ENCODE measurements at places on chromosomes 4 and X. TPM values are rescaled to one million over a fixed set of nuclear protein-coding genes. Genes with fewer than 3 reads are reported as not detected.

The PPEF2 gene
- not detected for total RNA-seq

The NAP1L2 gene
- total RNA-seq, result not detected

The DTHD1 gene
- 0.42 TPM for total RNA-seq

The KLHL5 gene
- total RNA-seq, result 23.9 TPM

The GATA1 gene
- total RNA-seq, result 39.9 TPM

The C4orf51 gene
- total RNA-seq, result not detected

The ASB11 gene
- total RNA-seq, result not detected

The PPP1R2C gene
- total RNA-seq, result not detected

DNA sequence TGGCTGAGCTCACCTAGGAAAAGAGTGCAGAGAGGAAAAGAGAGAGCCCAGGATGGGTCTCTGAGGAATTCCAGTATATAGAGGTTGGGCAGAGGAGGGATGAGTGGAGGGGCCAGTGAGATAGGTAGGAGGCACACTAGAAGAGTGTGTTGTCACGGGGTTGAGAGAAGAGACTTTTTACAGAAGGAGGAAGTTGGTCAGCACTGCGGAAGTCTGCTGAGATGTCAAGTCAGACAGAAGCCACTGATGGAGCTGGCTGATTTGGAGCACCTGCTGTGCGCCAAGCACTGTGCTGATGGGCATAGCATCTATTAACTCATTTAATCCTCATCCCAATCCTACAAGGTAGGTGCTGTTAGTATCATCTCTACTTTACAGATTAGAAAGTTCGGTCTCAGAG, 60.4 kb downstream of the EFNB1 start:
- DNase-seq, result no peak

DNA sequence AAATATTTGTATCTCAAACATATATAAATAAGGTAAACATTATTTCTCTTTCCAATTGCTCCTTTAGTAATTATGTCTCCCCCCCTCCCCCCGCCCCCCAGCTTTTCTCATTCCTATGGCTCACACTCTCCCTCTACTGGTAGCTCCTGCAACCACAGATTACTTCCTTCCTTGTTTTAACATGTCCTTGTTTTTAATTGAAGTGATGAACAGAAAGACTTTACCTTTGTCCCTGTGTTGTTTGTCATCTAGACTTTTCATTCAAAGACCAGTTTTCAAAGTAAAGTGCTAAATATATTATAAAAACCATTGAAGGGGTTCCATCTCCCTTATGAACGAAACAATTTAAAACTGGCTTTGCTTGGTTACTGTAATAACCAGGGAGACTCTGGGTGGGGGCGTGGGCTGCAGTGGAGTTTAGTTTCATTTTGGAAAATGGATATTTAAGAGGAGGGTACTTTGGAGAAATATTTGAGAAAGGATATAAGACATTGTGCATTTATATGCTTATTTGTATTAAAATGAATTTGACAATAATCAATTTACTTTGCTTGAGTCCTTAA, 352.9 kb downstream of the RAPGEF2 start:
- no peak for DNase-seq

- DNase-seq, result no peak
These were observed 160.5 kb upstream of the GABRA2 start for GRCh38 chr4:46550471-46550870.

GRCh38 chr4:101806914-101807313, 16.4 kb downstream of the BANK1 start:
- no peak for DNase-seq

DNA sequence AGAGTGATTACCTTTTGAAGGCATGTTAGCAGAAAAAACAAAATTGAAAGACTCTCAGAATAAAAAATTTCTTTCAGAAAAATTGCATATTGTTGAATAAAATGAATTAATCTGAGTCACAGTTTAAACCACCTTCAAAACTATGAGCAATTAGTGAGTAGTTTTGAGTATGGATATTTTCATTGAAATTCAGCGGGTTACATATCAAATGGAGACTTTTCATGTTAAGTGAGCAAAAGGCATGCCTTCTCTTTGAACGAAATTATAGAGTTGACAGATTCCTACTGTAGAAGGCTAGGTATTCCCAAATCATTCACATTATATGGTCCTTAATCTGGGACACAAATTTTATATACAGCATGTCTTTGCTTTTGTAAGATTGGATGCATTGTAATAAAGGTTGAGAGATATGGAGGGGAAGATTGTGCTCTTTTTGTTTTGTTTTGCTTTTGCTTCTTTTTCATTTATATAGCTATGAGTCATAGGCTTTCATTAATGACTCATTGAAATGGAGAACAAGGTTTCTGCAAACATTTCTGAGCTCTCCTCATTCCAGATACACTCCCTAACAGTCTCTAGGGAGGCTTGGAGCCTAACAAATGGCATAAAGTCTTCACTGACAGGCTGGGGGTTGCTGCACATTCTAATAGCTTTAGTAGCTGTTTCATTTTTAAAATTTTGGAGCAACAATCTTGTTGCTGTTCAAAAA, 21.6 kb downstream of the PCDH18 start:
- no peak for DNase-seq

GRCh38 chr4:2789793-2790582, 2.9 kb upstream of the SH3BP2 start:
- no peak for DNase-seq

- DNase-seq, result no peak
These were observed 1179.7 kb upstream of the ADGRL3 start for GRCh38 chr4:60020389-60020788.

DNA sequence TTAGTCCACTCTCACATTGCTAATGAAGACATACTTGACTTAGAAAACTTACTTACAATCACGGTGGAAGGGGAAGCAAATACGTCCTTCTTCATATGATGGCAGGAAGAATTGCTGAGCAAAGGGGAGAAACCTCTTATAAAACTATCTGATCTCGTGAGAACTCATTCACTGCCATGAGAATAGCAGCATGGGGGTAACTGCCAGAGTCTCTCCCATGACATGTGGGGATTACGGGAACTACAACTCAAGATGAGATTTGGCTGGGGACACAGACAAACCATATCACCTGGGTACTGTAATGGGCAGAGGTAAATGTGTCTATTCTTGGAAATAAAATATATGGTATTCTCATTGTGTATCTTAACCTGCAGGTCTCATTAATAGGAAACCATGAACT, 711.6 kb upstream of the GRID2 start:
- DNase-seq, result no peak

- no peak for DNase-seq
These were observed 30.2 kb downstream of the RBBP7 start for GRCh38 chrX:16839852-16840460.

DNA sequence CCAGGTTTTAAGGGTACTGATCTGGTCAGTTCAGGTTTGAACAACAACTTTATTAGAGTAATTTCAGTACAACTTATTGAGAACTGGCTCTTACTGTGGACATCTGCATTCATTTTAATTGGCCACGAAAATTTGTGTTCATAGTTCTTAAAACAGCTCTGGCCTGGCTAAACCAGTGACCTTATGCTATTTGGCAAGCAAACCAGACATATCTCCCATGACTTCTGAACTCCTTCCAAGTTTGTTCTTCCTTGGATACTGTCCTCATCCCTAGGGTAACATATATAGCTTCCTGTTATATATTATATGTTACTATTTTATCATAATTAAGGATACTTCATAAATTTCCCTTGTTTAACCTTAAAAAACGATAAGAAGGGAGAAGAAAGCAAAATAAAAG, 841.9 kb downstream of the TRAM1L1 start:
- no peak for DNase-seq

DNA sequence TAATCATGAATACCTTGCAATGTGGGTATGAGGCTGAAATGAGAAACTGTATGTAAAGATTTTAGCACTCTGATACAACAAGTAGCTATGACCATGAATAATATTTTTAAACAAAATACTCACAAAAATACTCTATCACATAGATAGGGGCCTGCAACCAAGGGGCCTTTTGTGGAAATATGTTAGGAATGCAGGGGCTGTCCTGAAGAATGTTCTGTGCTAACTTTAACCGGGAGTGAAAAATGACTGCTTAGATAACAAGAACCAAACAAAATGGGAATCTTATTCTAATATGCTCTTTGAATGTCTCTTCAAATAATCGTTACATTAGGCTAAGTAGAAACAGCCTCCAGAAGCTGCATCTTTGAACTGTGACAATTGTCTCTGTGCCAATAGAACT, 37.9 kb upstream of the GYPA start:
- no peak for DNase-seq

GRCh38 chr4:72295966-72296557, 264.3 kb downstream of the NPFFR2 start:
- DNase-seq, result no peak

GRCh38 chrX:107707866-107708265, 67.7 kb downstream of the TSC22D3 start:
- no peak for DNase-seq

- DNase-seq, result no peak
These were observed 5.8 kb upstream of the SRD5A3 start for GRCh38 chr4:55340266-55340665.

GRCh38 chr4:165715989-165716388, 157.0 kb upstream of the TLL1 start:
- DNase-seq, result no peak

DNA sequence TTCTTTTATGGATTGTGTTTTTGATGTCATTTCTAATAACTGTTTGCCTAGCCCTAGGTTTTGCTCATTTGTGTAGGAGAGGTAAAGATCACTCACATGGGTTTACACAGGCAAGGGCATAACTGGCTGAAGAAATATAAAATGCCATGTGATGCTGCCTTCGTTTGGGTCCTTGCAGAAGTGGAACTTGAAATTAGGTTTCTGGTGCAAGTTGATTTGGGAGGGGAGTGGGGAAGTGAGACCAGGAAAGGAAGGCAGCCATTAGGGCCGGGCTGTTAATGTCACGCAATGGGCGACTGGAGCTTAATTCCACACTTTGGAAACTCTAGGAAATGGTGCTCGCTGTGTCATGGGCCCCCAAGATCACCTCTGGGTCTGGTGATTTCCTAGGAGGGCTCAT, 14.5 kb downstream of the CLCN4 start:
- DNase-seq, result no peak

DNA sequence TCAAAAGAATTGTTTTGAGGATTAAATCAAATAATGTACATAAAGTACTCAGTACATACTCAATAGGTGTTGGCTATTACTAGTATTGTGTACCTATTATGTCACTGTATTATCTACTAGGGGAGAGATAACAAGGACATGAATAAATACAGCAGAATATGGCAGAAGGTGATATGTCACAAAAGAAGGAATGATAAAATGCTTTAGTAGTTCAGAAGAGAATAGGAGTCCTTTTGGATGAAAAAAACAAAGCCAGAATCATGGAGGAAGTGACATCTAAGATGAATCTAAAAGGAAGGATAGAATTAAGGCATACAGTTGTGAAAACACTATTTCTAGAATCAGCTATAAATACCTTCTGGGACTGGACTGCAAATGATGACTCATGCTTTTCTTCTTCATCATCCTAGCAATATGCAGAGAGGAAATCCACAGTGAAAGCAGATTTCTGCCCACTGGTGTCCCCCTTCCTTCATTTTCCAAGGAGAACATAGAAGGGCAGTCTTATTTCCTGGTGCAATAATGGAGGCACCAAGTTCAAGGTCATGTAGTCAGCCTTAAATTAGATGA, 98.7 kb downstream of the GLUD2 start:
- no peak for DNase-seq

DNA sequence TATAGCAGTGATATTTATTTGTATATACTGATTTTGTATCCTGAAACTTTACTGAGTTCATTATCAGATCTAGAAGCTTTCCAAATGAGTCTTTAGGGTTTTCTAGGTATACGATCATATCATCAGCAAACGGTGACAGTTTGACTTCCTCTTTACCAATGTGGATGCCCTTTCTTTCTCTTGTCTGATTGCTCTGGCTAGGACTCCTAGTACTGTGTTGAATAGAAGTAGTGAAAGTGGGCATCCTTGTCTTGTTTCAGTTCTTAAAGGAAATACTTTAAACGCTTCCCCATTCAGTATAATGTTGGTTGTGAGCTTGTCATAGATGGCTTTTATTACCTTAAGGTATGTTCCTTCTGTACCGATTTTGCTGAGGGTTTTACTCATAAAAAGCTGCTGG, 37.5 kb downstream of the CBR4 start:
- DNase-seq, result no peak

Data from liver (tissue), 10 donors.